ENCODE measurements at places on chromosomes 4 and X. TPM values are rescaled to one million over a fixed set of nuclear protein-coding genes. Genes with fewer than 3 reads are reported as not detected.

DNA sequence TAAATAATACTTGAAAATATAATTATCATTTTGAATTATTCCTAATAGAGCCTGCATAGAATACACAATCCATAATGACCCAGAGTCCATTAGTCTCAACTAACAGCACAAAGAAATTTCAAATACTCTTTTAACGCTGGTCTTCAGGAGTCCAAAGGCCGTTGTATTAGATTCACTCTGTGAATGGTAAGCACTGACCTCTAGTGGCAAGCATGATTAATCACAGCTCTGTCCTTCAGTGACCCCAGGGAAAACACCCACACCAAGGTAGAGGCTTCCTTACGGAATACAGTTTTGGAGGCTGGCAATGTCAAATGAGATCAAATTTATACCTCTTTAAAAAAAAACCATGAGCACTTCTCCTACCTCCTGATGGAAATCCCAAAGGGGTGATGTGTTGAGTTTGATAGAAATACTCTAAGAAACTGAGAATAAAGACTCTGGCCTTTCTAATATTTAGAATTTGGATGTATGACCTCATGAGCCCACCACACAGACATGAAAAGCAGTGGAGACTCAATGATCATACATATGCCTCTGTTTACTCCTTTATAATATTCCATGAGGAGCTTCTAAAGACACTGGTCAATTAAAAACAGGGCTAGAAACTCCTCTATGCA, 147.2 kb upstream of the DKK2 start:
- DNase-seq, result peak; percentile 13

- DNase-seq, result no peak
Observed at GRCh38 chr4:101708293-101709039, 82.1 kb upstream of the BANK1 start.

DNA sequence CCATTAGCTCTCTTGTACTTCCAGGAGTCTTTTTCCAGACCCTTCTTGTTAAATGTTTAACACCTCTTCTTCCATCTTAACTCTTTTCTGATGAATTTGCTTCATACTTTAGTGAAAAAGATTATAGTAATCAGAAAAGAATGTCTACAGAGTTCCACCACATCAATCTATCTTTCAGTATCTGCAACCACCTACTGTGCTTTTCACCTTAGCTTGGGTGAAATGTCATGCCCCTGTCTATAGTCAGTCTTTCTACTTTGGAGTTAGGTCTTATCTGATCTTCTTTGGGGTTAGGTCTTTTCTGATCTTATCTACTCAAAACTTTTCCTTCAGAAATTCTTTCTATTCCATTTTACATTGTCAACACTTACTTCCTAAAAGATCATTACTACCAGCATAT, 1310.2 kb downstream of the PCDH7 start:
- DNase-seq, result no peak

- no peak for DNase-seq
Observed at GRCh38 chr4:20368926-20369325, 117.2 kb downstream of the SLIT2 start.

GRCh38 chr4:164383358-164384220, 370.3 kb upstream of the SMIM31 start:
- DNase-seq, result no peak

- DNase-seq, result no peak
Observed at GRCh38 chr4:138981930-138982390, 33.6 kb upstream of the NOCT start.

The FRMD7 gene
- not detected for total RNA-seq

DNA sequence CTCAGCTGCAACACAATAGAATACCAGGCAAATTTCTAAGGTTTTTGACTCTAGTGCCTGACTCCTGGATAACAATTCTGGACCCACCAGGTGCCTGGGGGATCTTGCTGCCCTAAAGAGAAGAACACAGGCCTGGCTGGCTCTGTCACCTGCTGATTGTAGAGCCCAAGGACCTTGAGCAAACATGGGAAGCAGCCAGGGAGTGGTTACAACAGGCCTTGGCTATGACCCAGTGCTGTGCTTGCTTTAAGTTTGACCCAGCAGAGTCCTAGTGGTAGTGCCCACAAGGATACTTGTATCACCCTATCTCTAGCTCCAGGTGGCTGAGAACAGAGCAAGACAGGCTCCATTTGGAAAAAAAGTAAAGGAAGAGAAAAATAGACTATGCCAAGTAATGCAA, 176.8 kb upstream of the DCAF12L2 start:
- DNase-seq, result no peak

The RPA4 gene
- 2.7 TPM for total RNA-seq

GRCh38 chr4:16116493-16116990, 32.7 kb upstream of the PROM1 start:
- DNase-seq, result no peak

DNA sequence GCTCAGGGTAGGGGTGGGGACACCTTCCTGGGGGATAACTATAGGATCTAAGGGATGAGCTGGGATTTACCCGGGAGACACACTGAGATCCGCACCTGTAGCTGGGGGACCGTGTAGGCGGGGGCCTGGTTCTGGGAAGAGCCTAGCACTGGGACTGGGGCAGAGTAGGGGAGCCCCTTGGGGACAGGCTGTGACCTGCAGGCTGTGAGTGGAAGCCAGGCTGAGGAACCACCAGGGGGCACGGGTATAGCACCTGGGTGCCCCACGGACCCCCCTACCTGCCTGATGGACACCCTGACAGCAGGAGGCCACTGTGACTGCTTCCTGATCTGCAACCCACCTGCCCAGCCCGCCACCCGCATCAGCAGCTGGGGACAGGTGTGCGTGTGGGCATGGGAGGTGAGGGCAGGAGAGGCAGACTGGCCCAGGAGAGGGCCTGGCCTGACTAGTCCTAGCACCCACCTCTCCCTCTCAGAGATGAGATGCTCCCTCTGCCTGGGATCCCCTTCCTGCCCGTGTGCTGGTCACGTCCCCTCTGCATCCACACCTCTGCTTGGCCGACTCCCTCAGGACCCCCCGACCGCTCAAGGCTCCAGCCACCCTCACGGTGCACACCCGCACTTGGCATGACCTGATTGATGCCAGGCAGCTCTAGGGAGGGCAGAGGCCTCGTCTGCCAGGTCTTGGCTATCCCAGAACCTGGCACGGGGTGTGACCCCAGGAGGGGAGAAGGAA, 94.2 kb upstream of the NKX1-1 start:
- no peak for DNase-seq

DNA sequence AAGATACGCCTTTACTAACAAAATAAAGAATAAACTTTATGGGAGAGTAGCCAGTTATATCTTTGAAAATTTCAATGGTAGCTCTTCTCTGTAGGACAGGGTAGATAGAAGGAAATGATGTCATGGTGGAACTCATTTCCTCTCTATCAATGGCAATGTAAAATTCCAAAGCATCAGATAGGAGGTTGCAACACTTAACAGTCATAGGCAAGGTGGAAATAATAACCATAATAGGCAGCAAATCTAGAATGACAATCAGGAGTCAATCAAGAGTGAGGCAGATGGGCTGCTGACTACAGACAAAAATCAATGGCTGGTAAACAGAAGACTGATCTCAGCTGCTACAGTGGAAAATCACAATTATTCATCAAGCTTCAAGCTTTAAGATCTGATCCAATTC, 53.9 kb upstream of the TET2 start:
- no peak for DNase-seq
